ENCODE measurements at places on chromosomes 5 and 9.
A peak's percentile ranks its signal among the peaks of the same experiment; 100 is the strongest.

DNA sequence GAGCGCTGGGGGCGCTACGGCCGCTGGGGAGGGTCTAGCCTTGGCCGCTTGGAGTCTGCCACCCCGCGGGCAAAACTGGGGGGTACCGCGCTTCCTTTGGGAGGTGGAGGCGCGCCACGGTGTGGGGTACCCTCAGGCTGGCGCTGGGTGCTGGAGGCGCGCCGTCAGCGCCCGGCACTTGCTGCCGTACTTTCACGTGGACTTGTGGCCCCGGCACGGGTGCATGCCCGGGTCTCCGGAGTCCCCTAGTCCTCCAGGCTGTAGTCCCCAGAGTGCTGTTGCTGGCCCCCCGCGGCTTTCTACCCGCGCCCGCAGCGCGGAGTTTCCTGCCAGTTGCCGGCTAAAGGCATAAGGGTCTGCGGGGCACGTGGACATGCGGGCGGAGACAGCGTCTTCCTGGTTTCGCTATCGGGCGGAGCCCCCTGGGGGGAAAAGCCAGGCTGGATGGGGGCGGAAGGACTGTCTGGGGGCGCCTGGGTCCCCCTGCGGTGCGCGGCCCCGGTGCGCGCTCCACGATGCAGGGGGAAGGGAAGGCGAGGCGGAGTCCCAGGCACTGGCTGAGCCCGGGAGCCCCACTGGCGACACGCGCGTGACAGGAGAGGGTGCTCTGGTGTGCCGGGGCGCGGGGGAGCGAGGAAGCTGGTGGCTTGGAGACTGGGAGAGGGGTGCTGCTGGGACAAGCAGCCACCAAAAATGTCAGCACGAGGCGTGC lies 666 bp downstream of the PPARGC1B start:
- DNase-seq: no peak

DNA sequence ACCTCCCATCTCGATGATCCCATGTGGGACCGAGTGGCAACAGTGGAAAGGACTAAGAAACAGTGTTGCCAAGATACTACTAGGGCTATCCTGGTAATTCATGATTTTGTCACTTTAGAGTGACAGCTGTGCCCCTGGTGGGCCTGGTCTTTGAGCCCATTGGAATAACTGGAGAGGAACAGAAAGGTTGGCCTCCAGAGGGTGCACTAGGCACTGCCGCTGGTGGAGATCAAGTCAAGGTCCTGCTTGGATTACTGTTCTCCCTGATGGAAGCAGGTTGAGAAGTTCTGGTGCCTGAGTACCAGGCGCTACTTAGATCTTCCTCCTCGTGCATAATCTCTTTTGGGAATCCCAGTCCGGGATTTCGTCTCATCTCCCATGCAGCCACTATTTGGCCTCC lies 129.6 kb downstream of the SEC61B start:
- no peak for DNase-seq

GRCh38 chr5:33203931-33204330 lies 236.8 kb upstream of the TARS1 start:
- no peak for DNase-seq

DNA sequence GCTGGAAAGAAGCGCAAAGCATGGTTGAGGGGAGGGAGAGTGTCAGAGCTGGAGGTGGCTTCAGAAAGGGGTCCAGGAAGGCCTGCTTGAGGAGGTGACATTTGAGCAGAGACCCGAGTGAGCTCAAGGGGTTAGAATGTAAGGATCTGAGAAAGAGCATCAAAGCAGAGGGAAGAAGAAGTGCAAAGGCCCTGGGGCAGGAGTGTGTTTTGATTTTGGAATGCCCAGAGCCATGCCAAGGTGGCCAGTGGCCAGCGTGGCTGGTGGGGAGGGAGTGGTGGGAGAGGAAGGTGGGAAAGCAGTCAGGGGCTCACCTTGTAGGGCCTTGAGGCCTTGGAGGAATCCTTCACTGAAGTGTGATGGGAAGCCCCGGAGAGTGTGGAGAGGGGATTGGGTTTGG lies 15.4 kb downstream of the FGF18 start:
- DNase-seq: no peak

DNA sequence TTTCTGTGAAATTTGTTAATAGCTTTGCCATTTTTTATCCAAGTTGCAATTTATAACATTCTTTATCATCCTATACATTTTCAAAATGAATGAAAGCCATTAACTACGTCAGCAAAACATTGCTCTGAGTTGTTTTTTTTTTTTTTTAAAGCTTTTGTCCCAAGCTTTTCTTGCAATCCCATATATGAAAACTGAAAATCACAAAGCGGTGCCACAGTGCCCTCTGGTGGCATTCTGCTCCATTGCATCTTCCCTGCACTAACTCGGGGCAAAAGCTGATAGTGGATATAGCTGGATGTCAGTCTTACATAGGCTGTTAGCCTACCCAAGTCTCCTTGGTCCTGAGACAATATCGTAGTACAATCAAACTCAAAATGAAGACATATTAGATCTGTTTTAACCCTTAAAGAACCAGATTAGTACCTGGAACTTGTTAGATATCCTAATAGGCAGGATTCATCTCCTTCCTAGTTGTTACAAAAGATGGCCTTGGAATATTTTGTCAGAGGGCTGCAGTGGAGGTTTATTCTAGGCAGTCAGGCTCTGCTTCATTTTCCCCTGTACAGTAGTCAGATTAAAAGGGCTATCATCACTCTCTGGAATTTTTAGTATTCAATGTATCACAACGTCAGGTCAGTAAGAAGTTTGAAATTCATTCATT lies 669.9 kb downstream of the PTPRD start:
- no peak for DNase-seq

DNA sequence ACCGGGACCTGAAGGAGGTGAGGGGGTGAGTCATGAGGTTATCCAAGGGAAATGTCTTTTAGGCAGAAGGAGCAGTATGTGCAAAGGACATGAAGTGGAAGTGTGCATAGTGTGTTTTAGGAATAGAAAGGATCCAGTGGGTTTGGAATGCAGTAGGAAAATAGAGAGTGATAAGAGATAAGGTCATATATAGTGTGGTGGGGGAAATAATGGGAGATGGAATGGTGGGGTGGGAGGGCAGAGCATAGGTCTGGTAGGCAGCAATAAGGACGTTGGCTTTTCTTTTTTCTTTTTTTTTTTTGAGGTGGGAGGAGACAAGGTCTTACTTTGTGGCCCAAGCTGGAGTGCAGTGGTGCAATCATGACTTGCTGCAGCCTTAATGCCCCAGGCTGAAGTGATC lies 17.8 kb downstream of the SNX24 start:
- no peak for DNase-seq

GRCh38 chr9:18261181-18261580 lies 212.8 kb upstream of the ADAMTSL1 start:
- DNase-seq: no peak

- no peak for DNase-seq
Measured at GRCh38 chr5:11851965-11852716, 52.1 kb downstream of the CTNND2 start.

DNA sequence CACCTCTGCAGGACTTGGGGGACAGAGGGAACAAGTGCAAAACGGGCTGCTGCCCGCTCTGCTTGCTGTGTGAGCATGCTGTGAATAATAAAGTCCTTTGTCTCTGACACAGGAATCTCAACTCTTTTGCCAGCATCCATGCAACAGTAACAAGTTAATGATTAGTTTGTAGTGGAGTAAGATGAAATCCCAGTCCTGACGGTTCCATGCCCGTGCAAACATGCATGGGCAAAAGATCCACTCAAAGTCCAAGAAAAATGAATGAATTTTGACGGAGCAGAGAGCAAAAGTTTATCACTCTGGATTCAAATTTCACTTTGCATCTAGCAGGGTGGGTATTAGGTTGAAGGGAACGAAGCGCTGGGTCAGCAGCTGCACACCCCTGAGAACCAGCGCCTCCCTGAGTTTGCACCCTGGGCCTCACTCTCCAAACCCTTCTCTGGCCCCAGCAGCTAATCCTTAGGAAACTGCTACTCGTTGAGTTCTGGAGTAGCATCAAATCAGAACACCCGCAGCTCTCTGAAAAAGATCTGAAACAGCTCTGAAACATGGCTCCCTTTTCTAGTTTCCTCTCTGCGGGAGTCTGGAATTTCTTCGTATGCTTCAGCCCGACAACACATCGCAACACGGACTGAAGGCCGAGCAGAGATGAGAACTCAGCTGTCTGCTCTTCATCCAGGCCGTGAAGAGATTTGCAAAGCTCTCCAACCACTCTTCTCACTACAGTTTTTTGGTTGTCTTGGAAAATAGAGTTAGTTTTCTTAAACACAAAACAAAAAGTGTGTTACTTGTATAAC lies 45.6 kb upstream of the RUFY1 start:
- no peak for DNase-seq

GRCh38 chr5:32193591-32193990 lies 19.5 kb upstream of the GOLPH3 start:
- DNase-seq: peak; percentile 69

GRCh38 chr9:93907551-93908199 lies 47.5 kb downstream of the BARX1 start:
- DNase-seq: no peak

DNA sequence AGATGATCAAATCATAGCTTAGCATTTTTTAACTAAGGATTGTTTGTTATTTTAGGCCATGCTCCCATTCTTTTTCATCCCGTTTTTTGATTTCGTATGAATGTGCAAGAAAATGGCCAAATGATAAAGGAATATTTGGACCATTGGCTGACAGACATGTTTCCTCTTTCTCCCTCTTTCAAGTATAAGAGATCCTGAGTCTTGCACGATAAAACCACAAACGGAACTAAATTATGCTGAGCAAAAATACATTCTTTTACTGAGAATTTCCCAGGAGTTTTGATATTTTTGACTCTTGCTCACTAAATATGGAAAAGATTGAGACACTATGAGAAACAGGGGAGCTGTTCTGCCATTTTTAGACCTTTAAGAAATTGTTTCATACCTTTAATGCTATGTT lies 90.4 kb upstream of the KLF9 start:
- DNase-seq: no peak

GRCh38 chr5:139743001-139743771 lies 52.4 kb upstream of the PSD2 start:
- no peak for DNase-seq

DNA sequence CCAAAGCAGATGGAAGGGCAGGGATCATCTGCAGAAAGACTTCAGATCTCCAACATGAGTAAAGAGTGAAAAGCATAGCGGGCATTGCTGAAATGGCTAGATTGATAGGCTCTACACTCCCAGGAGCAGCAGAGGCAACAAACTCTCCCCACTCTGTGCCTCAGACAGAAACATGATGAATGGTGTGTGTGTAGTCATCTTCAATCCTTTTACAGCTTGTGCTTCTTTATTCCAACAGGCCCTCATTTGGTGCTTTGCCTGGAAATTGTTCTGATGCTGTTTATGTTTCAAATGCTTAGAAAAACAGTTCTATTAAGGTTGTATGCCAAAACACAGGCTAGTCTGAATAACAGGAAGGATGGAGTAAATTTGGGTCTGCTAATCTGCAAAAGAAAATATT lies 176.2 kb downstream of the DMRTA1 start:
- no peak for DNase-seq

DNA sequence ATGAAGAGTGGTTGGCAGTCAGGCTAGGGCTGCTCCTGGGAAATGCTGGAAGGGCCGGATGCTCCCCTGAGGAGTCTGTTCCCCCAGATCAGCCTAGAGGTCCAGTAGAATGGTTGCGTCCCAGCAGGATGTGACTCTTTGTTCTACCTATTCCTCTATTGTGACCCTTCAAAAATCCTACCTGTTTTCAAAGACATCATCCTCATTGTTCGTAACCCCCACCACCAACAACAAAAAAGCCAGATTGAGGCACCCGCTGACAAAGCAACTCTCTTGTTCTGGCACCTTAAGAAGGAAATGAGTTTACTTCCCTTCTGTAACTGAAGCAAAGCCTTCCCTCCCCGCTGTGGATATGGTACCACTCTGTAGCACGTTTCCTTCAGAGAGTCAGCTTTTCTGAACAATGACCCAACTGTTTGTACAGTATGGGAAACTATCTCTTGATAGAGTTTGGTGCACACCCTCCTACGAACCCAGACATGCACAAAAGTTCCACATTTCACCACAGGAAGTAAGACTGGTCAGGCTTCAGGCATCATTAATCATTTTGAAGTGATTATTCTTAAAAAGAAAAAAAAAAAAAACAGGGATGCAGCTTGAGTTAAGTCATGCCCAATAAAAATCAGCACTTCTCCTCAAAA lies 207.2 kb downstream of the ENC1 start:
- no peak for DNase-seq

- no peak for DNase-seq
Measured at GRCh38 chr9:77939149-77939668, 92.4 kb downstream of the GNAQ start.

GRCh38 chr5:149838881-149839739 lies 105.5 kb downstream of the PDE6A start:
- no peak for DNase-seq

- no peak for DNase-seq
Measured at GRCh38 chr5:142676318-142676717, 9.6 kb downstream of the FGF1 start.

GRCh38 chr5:108531367-108532128 lies 149.7 kb upstream of the FBXL17 start:
- no peak for DNase-seq

DNA sequence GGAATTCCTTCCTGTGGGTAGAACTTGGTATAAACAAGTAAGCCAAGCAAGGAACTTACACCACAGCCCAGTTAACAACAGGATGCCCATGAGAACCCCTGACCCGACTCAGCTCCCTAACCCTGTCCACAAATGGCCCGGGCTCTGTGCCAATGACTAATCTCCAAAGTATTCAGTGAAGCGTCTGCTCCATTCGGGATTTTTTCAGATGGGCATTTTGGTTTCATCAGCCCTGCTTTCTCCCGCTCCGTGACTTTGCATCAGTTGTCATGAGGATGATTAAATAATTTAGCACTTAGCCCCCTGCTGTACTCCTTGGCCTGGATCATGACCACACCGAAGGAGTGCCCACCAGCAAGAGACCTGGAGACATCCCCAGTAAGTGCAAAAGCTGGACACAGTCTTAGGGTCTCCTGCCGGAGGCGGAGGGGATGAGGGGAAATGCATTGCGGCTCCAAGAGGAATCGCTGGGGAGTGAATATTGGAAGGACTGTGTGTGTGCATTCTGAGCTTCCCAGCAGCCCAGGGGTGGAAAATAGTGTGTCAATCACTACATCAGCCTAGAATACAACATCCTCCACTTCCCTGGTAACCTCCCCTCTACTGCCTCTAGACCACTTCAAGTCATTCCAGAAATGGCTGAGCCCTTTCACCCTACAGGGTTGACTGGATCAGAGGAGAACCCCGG lies 41.4 kb upstream of the DNAH5 start:
- DNase-seq: peak; percentile 93

DNA sequence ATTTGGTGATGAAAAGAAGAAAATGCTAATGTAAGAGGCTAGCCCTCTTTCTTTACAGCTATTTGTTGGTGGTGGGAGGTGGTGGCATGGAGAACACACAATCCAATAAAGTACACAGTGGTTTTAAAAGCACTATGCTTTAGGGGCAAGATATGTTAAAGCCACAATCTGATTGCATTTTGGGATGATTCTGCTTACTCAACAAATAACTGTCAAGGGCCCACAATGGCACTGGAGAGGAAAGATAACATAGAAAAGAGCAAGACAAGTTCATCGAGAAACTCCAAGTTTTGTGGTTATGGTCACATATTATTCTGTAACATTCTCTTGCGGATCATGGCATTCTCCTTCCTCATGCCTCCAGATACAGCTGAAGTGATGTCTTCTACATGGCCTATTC lies 38.8 kb downstream of the OTP start:
- no peak for DNase-seq
